Activated T-helper 2 cell treated with anti-CD3 and anti-CD28 coated beads, Interferon-gamma antibody, Interleukin-2, Interleukin-4, amounts not matched to agents 10 μg/mL and 5 μg/mL and 100 μg/mL, durations not matched to agents 14 hours and 24 hours and 36 hours (primary cell): ENCODE measurements at places on chromosomes 7 and 10.

DNA sequence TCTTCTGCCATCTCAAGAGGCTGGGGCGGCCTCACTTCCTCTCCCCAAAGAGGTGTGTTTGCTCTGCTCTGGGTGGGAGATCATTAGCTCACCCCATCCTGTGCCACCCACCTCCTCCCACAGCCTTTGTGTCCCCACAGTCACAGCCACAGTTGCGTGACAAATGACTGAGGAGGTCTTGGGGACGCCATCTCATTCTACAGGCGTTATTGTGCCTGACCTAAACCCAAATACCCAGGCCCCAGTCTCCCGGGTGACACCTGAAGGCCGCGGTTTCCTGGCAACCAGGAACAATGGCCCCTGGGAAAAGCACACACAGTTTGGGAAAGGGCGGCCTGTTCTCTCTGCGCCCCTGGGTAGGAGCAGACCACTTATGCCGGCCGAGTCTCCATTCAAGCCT lies 51.6 kb downstream of the SLIT1 start:
- no peak for DNase-seq

- DNase-seq: no peak
Measured at GRCh38 chr10:132500781-132501415, 36.7 kb upstream of the INPP5A start.

GRCh38 chr7:128402356-128402755 lies 7.4 kb downstream of the IMPDH1 start:
- no peak for DNase-seq

- no peak for DNase-seq
Measured at GRCh38 chr10:114075093-114075492, 31.4 kb downstream of the ADRB1 start.

GRCh38 chr7:11829954-11830353 lies 2.0 kb downstream of the THSD7A start:
- DNase-seq: no peak

- DNase-seq: peak; percentile 48
Measured at GRCh38 chr10:6498771-6499170, 81.3 kb downstream of the PRKCQ start.

- no peak for DNase-seq
Measured at GRCh38 chr7:68839014-68839413, 759.3 kb upstream of the AUTS2 start.

DNA sequence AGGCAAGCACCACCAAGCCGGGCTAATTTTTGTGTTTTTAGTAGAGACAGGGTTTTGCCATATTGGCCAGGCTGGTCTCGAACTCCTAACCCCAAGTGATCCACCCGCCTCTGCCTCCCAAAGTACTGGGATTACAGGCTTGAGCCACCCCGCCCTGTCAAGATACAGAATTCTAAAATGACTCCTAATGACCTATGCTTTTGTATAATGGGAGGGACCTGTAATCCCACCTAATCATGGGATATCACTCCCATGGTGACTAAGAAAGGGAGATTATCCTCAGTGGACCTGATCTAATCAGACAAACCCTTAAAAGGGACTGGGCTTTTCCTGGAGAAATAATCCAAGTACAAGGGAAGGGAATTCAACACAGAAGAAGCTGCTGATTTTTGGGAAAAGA lies 28.8 kb downstream of the SAMD8 start:
- DNase-seq: no peak

DNA sequence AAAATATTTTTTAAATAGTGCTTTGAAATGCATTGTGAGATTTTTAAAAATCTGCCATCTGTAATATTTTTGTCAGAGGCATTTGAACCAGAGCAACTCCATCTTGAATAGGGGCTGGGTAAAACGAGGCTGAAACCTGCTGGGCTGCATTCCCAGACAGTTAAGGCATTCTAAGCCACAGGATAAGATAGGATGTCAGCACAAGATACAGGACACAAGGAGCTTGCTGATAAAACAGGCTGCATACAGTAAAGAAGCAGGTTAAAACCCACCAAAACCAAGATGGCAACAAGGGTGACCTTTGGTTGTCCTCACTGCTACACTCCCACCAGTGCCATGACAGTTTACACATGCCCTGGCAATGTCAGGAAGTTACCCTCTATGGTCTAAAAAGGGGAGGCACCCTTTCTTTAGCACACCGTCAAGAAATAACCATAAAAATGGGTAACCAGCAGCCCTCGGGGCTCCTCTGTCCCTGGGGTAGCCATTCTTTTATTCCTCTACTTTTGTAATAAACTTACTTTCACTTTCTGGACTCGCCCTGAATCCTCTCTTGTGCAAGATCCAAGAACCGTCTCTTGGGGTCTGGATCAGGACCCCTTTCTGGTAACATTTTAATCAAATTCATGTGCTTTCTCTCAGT lies 273.7 kb downstream of the SEMA3D start:
- DNase-seq: no peak

DNA sequence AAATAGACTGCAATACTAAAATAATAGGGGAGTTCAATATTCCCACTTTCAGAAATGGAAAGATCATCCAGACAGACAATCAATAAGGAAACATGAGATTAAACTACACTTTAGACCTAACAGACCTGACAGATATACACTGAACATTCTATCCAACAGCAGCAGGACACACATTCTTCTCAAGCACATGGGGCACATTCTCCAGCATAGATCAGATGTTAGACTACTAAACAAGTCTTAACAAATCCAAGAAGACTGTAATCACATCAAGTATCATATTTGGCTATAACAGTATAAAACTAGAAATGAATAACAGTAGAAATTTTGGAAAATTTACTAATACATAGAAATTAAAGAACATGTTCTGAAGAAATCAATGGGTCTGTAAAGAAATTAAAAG lies 458.9 kb upstream of the ANKRD30A start:
- DNase-seq: no peak

DNA sequence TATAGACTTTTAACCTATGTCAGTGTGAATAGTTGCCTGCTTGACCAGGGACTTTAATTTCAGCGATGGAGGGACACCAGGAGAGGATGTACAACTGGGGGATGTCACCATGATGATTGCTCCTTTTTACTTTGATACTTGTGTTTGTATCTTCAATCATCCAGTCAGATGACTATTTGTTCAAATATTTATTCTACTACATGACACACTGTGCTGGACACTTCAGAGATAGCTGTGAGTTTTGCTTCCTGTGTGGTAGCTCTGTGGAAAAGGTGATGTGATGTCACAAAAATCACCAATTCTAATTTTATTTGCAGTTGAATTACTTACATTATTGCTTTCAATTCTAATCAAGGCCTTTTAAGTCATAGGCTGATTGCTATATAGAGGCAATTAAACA lies 62.7 kb upstream of the CREB5 start:
- no peak for DNase-seq

DNA sequence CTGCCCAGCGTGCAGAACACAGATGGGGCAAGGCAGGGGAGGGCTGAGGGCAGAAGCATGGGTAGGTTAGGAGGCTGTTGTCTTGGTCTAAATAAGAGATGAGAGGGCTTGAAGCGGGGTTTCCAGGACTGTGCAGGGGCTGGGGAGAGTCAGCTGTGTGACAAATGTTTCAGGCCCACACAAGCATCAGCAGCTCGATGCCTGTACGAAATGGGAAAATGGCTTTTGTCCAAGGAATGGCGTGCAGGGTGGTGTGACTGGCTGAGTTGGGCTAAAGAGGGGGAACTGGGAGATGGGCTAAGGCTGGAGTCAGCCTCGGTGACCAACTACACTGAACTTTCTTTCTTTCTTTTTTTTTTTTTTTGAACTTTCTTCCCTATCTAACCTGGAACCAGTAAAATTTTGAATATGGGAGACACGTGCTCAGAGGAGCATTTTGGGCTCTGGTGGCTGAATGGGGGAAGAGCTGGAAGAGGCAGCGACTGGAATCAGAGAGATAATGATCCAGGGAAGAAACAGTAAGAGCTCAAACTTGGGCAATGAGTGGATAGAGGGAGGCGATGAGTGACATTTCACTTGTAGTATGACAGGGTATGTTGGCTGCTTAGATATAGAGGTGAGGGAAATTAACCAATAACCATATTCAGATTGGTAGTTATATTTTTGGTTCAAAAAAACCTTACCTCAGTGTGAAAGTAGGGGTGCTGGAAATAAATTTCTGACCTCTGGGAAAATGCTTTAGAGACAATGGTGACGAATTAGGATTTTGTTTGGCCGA lies 10.2 kb upstream of the EPHA1 start:
- no peak for DNase-seq

DNA sequence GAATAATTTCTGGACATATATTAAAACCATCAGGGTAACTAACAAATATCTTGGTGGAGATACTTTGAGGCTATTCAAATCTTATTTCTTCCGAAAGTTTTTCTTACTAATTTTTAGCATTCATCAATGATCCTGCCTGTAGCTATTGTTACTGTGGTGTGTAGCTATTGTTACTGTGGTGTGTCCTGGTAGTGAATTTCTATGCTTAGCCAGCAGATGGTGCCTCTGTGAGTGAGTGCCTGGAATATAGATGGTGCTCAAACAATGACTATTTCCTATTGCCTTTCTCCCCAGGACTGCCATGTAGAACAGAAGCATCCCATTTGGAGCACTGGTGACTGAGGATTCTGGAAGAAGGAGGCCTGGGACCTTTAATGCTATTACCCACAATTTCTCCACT lies 245.7 kb downstream of the CCSER2 start:
- DNase-seq: no peak

- DNase-seq: no peak
Measured at GRCh38 chr10:102752934-102753664, 9.4 kb downstream of the WBP1L start.

DNA sequence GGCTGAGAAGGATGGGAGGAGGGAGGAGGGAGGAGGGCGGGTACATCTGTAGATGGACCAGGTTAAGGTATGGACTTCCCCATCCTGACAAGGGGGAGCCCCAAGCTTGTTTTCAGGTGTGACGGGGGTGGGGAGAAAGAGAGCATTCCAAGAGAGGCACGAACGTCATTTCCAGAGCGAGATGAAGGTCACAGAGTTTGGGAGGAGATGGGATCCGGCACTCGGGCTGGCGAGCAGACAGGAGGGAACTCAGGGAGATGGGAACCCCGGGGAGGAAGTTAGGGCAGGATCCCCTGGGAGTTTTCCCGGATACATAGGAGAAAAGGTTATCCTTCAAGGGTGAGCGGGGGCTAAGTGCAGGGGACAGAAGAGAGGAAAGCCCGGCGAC lies 118.8 kb downstream of the CUX1 start:
- DNase-seq: no peak

DNA sequence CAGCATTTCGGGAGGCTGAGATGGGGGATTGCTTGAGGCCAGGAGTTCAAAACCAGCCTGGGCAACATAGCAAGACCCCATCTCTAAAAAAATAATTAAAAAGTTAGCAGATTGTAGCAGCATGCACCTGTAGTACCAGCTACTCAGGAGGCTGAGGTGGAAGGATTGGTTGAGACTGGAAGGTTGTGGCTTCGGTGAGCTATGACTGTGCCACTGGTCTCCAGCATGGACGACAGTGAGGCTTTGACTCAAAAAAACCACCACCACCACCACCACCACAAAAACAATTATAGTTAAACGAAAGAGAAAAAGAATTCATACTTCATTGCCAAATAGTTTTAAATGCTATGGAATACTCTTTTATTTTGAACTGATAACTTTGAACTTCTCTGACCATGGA lies 63.4 kb downstream of the VTI1A start:
- DNase-seq: no peak

DNA sequence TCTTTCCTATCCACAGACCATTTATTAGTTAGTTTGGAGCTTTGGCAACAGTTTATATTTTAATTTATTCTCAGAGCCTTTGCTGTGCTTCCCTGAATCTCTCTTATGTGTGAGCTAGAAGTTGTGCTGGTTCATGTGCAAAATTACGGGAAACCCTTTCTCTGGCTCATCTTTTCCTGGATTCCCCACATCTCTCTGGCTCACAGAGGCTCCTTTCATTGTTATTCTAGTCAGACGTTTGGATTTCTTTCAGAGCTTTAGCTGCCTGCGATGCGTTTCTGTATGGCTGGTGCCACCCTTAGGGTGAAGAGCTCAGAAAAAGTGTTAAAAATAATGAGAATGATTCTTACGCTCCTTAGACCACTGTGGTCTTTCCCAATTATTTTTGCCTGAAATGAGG lies 53.3 kb downstream of the TPST1 start:
- no peak for DNase-seq

- no peak for DNase-seq
Measured at GRCh38 chr10:33804584-33804983, 470.1 kb upstream of the NRP1 start.

DNA sequence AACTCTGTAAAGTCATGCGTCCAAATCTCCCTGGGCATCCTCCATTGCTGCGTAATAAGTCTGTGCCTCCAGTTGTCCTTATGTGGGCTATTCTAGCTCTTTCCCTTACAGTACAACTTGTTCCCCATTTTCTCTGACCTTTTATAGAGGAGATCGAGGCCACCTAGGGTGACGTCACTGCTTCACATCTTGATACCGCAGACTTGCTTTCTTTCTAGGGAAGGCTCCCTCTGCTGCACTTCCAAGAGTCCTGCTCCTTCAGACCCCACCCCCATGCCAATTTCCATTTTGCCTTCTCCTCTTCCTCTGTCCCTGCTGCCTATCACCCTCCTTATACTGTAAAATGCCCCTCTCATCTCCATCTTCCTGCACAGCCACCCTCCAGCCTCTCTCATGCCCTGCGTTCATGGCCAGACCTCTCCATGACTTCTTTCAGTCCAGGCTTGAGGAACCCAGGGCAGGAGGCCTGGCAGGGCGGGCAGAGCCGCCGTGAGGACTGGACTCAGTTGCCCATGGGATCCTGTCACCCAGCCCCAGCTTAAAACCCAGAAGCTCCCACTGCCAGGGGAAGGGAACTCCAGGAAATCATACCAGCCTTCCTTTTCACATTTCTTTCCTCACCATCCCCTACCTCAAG lies 57.5 kb downstream of the CAMK1D start:
- DNase-seq: no peak

- DNase-seq: no peak
Measured at GRCh38 chr7:66542049-66542448, 86.6 kb upstream of the KCTD7 start.

DNA sequence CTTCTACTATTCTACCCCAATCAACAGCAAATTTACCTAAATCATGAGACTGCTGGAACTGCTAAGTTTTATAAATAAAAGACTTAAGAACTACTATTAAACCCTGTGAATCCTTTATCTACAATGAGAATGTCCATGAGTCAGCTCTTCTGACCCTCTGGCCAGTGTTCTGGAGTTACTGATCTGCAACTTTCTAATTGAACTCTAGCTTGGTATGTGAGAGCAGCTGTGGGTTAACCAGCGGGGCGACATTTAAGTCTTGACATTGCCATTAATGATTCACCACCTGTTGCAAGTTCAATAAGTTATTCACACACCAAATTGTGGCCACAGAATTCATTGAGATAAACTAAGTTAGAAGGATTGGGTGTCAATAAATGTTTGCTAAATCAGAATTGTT lies 359.8 kb downstream of the PCDH15 start:
- DNase-seq: no peak
